NCI-H2029 treated with DMSO at 0.1 percent for 48 hours (cell line): ENCODE measurements at places on chromosomes 16 and 17.

GRCh38 chr17:70028397-70028796, 46.6 kb upstream of the KCNJ16 start:
- no peak for DNase-seq

DNA sequence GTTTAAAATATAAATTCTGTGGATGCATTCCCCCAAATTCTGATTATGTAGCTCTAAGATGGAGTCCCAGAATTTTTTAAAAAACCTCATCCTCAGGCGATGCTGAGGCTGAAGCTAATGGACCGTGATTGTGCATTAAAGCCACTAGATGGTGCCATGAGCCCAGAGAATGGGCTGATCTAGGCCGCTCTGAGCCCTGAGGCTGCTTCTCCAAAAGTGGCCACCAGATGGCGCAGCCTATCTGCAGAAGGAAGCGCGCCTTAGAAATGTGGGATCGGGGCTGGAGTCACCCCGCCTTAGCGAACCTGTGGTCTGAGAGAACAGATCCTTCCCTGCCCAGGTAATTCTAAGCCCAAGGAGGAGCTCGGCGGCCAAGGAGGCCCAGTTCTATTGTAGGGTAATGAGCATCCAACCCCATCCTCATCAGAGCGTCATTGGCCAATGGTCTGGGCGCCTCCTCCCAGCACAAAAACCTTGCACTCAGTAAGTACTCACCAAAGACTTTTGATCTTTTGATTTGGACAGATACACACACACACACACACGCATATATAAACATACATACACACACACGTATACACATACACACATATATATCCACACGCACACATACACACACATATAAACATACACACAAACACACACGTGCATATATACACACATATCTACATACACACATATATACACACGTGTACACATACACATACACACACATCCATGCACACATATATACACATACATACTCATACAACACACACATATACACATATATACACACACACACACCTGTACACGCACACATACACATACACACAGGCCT, 13.7 kb upstream of the MMP2 start:
- peak; percentile 53 for DNase-seq

GRCh38 chr16:11313493-11314308, 31.6 kb upstream of the RMI2 start:
- DNase-seq: no peak

- no peak for DNase-seq
These were observed 38.4 kb downstream of the WIPI1 start for GRCh38 chr17:68418876-68419275.

GRCh38 chr17:9018726-9019125, 2.6 kb upstream of the NTN1 start:
- no peak for DNase-seq

DNA sequence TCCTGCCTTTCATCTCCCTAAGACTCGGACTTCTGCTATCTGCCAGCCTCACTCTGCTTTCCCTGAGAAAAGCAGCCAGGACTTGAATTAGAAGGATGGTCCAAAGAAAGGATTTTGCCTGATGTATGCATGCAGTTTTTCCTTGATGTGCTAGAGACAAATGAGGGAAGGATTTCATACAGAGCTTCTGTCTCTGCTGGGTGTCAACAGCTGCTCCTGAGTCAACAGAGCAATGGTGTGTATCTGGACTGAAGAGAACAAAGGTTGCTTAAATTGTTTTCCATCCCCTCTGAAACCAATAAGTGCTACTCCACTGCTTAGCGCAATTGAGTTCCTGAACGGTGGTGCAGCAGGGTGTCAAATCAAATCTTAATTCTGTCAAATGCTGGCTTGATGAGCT, 680.6 kb upstream of the C16orf82 start:
- peak; percentile 47 for DNase-seq

DNA sequence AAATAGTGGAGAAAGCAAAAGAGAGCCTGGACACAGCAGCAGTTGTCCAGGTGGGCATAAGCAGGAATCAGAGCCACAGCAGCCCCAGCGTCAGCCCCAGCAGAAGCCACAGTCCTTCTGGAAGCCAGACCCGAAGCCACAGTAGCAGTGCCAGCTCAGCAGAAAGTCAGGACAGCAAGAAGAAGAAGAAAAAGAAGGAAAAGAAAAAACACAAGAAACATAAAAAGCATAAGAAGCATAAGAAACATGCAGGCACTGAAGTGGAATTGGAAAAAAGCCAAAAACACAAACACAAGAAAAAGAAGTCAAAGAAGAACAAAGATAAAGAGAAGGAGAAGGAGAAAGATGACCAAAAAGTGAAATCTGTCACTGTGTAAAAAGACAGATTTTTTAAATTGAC, 32.7 kb downstream of the RBBP6 start:
- DNase-seq: no peak

GRCh38 chr17:40509626-40510327, 8.4 kb upstream of the TNS4 start:
- DNase-seq: no peak

DNA sequence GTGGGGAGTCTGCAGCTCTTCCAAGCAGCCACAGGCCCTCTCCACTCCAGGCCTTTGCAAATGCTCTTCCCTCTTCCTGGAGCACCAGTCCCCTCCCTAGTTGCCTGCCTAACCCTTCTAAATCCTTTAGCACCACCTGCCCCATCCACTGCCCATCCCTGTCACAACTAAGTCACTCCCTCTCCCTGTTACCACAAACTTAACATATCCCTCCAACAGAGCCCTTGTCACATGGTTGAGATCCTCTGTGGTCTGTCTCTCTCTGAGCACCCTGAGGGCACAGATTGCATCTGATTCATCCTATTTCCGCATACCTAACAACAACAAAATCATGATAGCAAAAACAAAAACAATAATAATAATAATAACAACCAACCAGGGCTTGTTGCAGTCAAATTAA, 11.0 kb upstream of the BEAN1 start:
- DNase-seq: no peak

GRCh38 chr16:75733305-75734211, 7.3 kb upstream of the CPHXL start:
- DNase-seq: no peak

DNA sequence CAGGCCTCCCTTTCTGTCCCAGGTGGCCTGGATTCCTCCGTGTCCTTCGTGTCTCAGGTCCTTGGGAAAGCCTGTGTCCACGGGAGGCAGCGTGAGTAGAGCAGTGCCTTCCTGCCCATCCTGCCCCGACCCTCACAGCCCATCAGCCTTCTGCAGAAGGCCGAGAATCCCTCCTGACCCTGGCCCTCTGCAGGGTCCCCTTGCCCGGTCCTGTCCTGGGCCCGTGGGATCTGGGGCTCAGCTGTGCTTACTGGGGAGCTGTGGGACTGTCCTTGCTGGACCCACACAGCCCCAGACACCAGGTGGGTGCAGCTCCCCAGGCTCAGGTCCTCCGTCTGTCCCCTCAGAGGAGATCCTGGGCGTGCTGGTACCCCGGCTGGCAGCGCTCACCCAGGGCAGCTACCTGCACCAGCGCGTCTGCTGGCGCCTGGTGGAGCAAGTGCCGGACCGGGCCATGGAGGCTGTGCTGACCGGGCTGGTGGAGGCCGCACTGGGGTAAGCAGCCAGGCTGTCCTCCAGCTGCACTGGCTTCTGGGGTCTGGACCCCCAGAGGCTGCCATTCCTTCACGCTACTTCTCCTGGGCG, 3.9 kb downstream of the TELO2 start:
- no peak for DNase-seq

GRCh38 chr17:51279183-51279582, 18.8 kb downstream of the UTP18 start:
- DNase-seq: no peak

DNA sequence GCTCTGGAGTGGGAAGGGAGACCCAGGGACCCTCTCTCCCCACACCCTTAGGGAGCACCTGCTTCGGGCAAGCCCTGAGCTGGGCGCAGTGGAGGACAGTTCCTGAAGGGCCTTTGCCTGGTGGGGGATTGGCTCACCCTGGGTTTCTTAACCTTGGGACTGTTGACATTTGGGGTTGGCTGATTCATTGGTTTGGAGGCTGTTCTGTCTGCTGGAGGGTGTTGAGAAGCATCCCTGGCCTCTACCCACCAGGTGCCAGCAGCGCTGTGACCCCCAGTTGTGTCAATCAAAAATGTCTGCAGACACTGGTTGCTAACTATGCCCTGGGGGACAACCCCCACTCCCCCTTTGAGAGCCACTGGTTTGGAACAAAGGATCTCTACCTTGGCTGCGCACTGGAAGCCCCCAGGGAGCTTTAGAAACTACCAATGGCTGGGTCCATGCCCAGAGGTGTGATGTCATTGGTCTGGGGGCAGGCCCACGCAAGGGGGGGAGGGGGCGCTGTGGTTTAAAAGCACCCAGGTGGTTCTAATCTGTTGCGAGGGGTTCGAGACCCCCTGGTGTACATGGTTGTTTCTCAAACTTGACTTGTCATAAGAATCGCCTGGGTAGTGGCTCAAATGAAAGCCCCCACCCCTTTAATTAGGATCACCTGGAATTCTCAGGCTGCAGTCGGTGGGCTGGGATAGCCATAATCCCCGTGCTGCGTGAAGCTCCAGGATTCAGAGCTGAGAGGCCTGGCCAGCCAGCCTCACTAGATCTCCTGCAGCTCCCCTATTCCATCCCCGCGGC, 151.9 kb upstream of the GSE1 start:
- no peak for DNase-seq
